ENCODE measurements at places on chromosomes 7 and 10.

- no peak for DNase-seq
Observed at GRCh38 chr10:133308421-133309099, at the start of the genes TUBGCP2 and ZNF511. Gene TUBGCP2, minus strand, starts transcription at chr10:133308872. Its CDS starts 5,931 bp downstream, at chr10:133302941. Gene ZNF511, plus strand, starts transcription at chr10:133308914. Its CDS starts 30 bp downstream, at chr10:133308944.

DNA sequence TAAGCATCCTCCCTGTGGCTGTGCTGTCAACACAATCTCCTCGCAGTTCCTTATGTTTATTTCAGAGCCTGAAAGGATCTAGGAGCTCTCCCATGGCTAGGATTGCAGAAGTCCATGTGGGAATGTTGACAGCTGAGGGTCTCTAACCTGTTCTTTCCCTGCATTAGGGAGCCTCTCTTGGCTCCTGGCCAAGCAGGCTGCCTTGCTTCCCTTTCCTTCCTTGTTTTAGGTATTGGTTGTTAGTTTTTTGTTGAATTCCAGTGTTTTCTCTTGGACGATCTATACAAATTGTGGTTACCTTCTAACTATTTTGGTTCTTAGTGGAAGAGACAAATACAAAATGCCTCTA is 171.8 kb downstream of the MLLT10 start:
- DNase-seq = no peak

DNA sequence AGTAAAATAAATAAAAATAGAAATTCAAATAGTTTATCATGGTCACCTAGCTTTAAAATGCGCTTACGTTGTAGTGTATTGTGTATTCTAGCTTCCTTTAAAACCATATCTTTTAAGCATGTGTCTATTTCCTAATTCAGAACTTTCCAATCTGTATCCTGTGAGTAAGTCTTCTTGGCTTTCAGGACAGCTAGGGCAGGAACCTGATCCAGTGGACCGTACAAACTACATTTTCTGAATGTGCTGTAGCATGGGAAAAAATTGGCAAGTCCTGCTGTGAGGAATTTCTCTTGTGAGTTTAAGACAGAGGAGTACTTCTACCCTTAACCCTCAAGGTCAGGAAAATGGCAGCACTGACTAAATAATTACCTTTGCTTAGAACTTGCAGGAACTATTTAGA is 12.1 kb downstream of the OPN1SW start:
- no peak for DNase-seq

DNA sequence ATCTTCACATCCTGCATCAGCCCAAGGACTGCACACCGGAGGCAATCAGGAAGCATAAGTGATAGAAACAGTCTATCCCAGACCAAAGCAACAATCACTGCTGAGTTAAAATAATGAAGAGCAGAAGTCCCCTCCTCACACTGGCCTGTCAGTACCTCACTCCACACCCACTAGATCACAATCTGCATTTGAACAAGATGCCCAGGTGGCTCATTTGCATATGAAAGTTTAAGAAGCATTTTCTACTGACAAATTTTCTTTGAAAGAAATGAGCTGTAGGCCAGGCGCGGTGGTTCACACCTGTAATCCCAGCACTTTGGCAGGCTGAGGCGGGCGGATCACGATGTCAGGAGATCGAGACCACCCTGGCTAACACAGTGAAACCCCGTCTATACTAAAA is 77.4 kb downstream of the CUL2 start:
- no peak for DNase-seq

Data from cortex of kidney (tissue), 1 donor.